Suppressor macrophage (primary cell): ENCODE measurements at places on chromosomes 7 and 10.

DNA sequence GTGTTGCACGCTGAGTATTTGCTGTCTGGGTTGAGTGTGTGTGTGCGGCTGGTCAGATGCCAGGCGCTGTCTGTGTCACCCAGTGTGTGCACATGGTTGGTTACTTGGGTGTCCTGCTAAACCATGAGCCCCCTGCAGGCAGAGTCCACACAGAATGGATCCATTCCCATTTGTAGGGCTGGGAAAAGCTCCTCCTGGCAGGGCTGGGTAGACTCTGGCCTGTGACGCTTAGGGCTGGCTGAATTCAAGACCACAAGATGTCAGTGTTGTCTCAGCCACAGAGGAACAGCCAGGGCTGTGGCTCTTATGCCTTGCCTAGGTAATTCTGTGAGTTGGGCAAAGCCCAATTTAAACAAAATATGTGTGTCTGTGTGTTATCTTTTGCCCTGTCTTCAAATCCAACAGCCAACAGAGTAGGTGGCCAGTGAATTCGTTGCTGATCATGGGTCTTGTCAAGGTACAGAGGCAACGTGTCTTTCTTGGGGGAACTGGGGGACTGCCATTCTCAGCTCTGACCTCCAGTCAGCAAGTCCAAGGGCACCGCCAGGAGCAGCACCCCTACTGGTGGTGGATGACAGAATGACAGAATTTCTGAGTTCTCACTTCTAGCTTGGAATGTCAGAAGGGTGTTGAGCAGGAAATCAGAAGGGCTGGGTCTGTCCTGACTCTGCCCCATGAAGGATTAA, 285.1 kb downstream of the CCSER2 start:
- no peak for DNase-seq

DNA sequence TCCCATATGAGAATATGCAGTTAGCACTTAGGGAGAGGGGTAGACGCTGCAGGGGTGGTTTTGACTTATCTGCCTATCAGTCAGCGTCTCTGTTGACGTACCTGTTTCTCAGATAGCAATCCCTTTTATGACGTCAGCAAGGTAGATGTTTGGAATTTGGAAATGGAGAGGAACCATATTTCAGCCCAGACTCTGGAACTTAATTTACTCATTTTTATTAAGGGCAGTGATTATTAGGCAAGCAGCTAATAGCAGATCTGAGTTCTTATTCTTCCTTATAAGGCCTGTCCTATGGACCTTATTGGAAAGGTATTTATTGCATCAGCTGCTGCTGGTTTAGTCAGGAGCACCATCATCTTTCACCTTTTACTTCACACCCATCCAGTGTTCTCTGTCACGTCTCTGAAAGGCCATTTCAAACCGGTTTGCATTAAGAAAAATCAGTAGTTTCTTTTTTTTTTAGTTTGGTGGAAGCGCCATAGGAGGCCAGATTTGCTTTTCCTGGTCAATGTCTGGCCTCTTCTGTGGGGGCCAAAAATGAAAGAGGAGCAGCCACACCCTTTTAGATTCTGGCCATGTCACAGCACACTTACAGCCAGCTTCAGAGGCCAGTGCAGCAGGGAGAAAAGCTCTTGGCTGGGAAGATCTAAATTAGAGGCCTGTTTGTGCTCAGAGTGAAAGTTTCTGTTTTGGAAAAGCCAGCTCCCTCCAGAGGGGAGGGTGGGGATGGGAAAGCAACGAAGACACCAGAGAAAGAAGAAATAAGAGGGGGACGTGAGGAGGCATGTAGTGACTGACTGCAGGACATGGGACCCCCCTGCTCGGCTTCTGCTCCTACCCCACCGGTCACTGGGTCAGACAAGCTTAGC, 146.3 kb downstream of the TCF7L2 start:
- DNase-seq: no peak

DNA sequence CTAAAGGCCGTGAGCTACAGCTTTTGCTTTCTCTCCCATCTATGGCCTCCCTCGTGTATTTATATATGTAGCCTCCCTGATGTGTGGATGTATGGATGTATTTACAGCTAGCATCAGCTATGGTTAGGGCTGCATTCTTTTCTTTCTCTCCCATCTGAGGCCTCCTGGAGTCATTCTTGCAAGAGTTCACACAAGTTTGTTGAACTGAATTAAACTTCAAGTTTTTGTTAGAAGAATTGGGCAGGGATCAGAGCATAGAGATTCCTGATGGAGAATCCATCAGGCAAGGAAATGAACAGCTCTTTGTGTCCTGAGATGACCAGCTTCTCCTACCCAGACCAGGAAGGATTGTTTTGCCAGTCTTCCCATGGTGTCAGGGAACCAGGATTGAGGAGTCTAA, 60.3 kb downstream of the AHCYL2 start:
- no peak for DNase-seq

- DNase-seq: no peak
These were observed 91.2 kb upstream of the SEM1 start for GRCh38 chr7:96800824-96801223.

- no peak for DNase-seq
These were observed 11.5 kb downstream of the ZNF3 start for GRCh38 chr7:100069991-100070390.

DNA sequence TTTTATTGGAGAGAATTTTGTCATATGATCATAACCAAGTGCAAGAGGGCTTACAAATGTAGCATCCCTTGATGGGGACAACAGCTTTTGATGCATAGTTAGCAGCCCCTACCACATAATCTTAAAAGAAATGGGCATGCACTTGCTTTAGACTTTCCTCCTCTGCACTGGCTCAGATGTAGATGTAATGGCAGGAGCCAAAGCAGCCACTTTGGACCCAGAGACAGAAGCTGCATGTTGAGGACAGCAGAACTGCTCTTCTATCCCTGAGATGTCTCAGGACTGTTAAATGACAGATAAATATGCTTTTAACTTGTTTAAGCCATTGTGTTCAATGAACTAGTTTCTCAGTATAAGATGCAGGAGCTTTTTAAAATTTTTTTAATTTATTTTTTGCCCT, 450.7 kb downstream of the TYW1 start:
- DNase-seq: no peak

- no peak for DNase-seq
These were observed 11.0 kb downstream of the PSD start for GRCh38 chr10:102407425-102408130.

DNA sequence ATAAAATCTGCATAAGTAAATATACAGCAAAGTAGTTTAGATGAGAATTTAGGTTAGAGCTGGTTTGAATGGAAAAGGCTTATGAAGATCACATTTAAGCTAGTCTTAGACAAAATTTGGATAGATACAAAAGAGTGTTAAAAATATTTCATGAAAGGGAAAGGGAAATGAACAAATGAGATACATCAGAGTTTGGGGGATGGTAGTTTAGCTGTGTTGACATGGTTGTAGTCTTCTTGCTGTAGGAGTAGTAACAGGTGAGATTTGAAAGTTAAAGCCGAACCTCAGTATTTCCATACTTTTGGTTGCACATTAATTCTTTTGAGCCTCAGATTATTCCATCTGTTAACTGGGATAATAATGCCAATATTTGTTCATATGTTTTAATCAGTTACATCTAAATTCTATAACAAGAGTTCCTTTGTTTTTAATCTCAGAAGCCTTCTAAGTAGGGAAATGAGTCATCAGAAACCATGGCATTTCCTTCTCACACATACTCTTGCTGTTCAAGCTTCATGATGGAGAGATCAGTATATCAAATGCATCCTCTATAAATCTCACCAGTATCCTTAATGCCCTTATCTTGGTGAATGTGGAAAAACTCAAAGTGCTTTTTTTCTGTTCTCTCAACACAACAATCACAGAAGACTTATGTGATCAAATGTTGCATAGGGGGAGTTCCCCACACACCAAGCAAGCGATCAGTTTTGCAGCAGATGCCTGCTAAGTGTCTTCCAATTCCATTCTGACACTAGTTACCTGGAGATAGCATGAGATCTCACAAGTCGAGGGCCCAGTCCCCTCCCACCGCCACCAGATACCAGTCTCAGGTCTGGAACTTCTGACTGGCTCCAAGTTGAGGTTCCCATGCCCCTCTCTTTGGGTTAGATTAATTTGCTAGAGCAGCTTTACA, 84.7 kb downstream of the MAPK8 start:
- DNase-seq: peak; percentile 7

DNA sequence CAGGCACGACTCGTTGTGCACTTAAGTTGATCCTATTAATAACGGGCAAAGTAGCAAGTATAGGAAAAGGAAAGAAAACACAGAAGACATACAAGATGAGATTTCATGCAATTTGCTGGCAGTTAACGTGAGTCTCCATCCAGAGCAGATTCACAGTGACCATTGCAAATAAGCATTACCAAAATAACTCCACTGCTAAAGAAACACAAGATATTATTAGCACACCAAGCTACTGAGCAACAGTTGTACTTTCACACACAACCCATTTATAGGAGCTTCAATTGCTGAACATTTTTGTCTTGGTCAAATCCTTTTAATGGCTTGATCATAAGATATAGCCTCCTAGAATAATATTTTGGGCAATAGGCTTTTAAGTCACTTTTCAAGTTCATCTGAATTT, 187.7 kb upstream of the HGF start:
- DNase-seq: no peak

DNA sequence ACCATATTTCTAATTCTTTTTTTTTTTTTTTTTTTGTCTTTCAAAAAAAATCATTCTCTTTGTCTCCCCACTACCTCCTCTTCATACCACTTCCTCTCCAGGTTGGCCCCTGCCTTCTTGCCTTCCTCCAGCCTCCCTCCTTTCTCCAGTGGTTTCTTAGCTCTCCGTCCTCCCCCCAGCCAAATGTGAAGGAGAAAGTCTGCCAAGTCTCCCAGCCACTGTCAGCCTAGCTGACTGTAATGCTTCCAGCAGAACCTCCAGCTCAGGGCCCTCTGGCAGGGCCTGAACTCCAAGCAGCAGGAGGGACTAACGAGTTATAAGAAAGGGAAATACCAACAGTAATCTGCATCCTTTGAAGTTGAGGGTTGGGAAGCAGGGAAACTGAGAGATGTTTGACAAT, 35.5 kb upstream of the BICC1 start:
- no peak for DNase-seq

- DNase-seq: no peak
These were observed 12.0 kb downstream of the JAZF1 start for GRCh38 chr7:28168393-28169158.

DNA sequence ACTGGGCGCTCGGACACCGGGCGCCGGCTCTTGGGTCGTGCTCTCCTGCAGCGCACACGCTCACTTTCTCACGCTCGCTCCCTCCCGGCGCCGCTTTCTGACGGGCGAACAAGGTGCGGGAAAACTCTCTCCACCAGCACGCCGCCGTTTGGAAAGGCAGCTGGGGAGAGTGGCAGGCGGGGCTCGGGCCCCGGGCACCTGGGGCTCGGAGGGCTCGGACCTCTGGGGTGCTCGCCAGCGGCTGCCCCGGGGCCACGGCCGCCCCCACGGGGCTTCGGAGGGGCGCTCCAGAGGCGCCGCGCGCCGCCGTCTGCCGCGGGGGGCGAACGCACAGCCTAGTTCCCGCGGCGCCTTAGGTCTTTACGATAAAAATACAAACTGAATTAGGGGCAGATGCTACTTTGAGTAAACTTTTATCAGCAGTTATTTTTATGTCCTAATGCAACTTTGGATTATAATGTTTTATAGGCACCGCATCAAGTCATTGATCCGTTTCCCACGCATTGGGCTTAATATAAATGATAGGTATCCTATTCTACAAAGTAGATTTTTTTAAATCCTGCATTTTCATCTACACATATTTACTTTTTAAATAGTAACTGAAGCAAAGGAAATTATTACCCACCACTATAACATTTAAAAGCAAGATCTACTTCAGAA, 535 bp upstream of the EPC1 start:
- DNase-seq: no peak

- no peak for DNase-seq
These were observed 438.3 kb downstream of the DNAJB6 start for GRCh38 chr7:157775021-157775559.
